ENCODE measurements at places on chromosomes 12 and 14.

DNA sequence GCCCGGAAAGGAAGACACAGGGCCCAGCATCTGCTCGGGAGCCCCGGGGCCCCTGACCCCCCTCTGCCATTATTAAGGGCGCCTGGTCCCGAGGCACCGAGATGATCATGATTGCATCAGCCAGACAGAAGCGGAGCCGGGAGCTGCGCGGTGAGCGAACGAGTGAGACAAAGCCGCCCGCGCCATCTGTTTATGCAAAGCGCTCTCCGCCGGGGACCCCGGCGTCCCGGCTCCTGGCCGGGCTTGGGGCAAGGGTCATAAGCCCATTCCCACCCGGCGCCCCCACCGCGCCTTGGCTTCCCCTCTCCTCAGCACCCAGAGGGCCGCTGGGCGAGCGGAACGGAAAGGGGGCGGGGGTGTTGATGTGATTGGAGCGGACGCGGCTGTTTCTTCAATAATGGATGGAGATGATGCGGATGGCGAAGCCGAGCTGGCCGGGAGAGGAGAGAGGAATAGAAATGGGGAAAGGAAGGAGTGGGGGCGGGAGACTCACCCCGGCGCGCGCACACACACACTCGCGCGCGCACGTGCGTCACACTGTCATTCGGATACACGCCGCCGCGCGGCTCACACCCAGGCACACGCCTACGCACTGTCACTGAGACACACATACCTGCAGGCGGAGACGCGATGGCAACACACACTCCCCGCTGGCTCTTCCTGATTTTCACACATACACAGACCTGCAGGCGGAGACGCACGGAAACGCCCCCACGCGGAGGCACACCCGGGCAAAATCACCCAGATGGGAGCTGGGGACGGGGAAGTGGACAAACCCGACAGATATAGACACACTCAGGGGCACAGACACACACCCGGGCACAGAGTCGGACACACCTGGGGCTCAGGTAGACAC is 10.7 kb downstream of the STAC3 start:
- peak; percentile 79 for DNase-seq

- DNase-seq = peak; percentile 52
Measured at GRCh38 chr12:124646385-124647230, 79.2 kb upstream of the NCOR2 start.

DNA sequence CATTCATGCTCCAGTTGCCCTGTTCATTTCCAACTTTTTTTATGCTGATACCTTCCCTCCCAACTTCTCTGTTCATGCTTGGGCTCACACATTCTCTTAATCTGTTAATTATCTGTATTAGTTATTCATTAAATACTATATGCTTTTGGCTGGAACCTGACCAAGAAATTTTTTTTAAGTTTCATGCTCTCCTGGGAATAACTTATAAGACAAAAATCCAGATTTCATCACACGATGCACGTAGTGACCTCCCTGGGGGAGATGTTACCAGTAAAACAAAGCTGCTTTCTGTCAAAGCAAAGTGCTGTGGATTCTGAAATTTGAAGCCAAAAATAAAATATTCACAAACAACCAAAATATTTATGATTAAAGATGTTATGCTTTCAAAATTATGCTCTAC is 215.0 kb upstream of the USP15 start:
- no peak for DNase-seq

GRCh38 chr12:84950971-84951546 is 38.5 kb upstream of the SLC6A15 start:
- DNase-seq = no peak

DNA sequence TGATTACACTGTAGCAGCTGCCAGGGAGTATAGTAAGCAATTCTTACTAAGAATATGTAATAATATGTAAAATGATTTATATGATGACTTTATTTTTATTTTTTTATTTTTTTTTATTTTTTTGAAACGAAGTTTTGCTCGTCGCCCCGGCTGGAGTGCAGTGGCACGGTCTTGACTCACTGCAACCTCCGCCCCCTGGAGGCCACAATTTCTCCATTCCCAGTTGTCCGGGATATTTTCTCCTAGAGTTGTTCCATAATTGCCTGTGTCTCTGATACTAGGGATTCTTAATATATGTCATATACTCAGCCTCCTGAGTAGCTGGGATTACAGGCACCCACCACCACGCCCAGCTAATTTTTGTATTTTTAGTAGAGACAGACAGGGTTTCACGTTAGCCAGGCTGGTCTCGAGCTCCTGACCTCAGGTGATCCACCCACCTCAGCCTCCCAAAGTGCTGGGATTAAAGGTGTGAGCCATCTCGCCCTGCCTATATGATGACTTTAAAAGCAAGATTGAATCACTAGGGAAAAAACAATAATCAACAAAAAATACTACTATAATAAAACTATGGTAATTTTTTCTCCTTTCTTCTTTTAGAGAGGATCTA is 12.2 kb upstream of the ITPR2 start:
- peak; percentile 56 for DNase-seq

- DNase-seq = no peak
Measured at GRCh38 chr12:72535212-72535990, 263.2 kb downstream of the TRHDE start.

Measured in psoas muscle (tissue), 8 donors.